CD4-positive, alpha-beta T cell treated with Interleukin-2 at 100 ng/mL for 4 hours (primary cell): ENCODE measurements at places on chromosomes 11 and 22.
A peak's percentile ranks its signal among the peaks of the same experiment; 100 is the strongest.

GRCh38 chr22:39675947-39676346, 105.4 kb downstream of the CACNA1I start:
- no peak for DNase-seq

DNA sequence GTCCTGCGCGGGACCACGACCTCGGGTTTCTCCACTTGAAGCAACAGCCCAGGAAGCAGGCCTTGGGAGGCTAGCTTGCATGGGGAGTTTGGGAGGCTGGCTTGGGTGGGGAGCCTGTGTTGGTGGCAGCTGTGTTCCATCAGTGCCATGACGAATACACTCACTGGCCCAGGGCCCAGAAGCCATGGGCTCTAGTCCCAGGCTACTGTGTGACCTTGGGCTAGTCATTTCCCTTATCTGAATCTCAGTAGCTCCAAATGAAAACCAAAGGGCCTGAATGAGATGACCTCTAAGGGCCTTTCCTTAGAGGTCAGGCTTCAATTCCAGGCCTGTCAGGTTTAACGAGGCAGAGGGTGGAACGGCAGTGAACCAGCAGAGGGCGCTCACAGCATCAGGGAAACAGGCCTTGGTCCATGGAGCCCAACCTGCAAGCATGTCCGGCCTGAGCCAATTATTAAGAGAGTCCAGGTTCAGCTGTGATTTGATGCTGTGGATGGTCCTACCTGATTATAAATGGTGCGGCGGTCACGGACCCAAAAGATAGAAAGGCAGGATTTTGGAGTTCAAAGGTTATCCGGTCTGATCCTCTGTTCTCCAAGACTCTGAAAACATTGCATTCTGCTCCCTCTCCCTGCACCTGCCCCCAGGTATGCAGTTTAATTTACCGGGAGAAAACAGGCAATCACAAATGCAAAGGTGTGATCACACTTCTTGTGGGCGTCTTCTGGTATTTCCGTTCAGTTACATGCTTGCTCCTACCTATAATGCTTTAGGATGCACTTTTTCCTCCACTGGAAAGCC, 15.9 kb downstream of the PTPN5 start:
- peak; percentile 44 for DNase-seq

DNA sequence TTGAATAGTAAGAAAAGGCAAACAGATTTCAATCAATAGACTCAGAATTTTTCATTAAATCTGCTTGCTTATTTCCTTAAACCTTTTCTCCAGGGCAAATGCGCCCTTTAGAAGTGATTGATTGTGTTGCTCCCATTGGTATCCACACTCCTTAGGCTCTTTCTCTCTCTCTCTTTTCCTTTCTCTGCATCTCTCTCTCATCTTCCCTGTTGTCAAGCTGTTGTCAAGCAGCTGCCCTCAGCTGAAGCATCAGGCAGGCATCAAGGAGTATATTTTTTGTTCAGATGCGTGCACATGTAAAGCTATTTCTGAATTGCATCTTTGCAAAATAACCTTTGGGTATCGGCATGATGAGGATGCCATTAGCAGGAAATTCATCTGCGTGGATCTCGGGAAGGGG, 107.2 kb upstream of the PLET1 start:
- no peak for DNase-seq

DNA sequence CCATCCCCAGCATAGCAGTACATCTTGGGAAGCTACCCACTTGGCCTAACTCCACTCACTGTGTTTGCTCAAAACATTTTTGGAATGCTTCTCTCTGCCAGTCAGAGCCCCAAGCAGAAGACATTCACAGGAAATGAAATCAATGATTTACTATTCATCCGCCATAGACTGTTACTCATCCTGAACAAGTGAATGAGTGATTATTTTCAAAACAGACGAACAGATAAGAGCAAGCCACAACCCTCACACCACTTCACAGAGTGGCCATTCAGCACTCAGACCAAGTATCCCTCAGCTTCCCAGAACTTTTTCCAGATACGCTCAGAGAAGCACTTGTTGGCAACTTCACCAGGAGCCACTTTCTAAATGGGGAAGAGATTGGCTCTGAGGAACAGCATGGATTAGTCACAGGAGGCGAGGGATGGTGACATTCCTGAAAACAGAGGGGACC, 13.0 kb upstream of the UBASH3B start:
- DNase-seq: no peak

- DNase-seq: no peak
Observed at GRCh38 chr11:26322335-26323067, 9.4 kb upstream of the ANO3 start.
